ENCODE measurements at places on chromosomes 11 and 22. TPM values are rescaled to one million over a fixed set of nuclear protein-coding genes. Genes with fewer than 3 reads are reported as not detected.

DNA sequence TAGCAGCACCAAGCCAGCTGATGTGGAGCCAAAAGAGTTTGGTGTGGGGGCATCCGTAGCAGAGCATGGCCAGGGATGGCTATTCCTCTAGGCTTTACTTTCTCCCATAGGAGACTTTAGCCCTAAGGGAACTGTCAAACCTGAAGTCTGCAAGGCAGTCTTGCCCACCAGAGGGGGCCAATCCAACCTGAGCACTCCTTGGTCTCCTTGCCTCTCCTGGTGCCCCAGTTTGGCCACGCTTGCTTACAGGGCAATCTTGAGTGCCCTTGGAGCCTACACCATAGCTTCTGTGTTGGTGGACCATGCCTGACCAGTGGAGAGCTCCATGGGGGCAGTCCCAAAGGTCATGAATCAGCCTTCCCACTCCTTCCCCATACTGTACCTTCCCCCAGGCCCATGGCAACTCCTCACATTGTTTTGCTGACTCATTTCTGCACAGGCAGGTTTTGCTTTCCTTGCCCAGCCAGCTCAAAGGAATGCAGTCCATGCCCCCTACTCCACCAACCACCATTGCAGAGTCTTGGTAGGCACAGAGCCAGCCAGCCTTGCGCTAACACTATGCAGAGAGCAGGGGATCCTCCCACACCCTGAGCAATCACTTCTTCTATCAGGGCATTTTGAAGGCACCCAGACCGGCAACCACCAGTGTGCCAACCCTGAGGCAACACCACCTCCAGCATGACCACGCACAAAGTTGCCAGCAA, 1421.2 kb upstream of the RAG2 start:
- H3K4me3 ChIP-seq, result no peak overlapping the region
- no peaks in the 10 kb centered on the region for H3K36me3 ChIP-seq
- no peak for DNase-seq
- H3K27ac ChIP-seq, result no peak overlapping the region
- no peaks in the 10 kb centered on the region for H3K4me1 ChIP-seq
- no peaks in the 10 kb centered on the region for H3K27me3 ChIP-seq

DNA sequence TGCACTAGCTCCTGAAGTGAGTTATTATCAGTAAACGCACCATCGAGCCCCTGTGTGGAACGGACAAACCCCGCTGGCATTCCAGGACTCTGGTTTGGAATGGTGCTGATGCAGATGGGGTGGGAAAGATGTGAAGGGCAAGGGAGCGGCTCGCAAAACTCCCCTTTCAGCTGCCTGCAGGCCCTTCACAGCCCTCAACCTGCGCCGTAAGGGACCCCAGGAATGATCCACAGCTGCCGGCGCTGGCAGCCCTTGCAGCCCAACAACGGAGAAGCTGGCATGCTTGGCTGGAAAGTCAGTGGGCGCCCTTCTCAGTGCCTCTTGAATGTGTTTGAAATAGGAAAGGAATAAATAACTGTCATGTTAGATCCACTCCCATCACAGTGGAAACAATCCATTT, 1445.5 kb downstream of the BRD1 start:
- H3K36me3 ChIP-seq, result no peaks in the 10 kb centered on the region
- no peak for DNase-seq
- H3K27me3 ChIP-seq, result no peaks in the 10 kb centered on the region
- no peaks in the 10 kb centered on the region for H3K4me1 ChIP-seq

- no peaks in the 10 kb centered on the region for H3K4me1 ChIP-seq
- H3K27ac ChIP-seq, result no peak overlapping the region
- DNase-seq, result no peak
- H3K27me3 ChIP-seq, result no peaks in the 10 kb centered on the region
- no peak overlapping the region for H3K4me3 ChIP-seq
Measured at GRCh38 chr11:60208146-60208895, 25.4 kb upstream of the MS4A6A start.

DNA sequence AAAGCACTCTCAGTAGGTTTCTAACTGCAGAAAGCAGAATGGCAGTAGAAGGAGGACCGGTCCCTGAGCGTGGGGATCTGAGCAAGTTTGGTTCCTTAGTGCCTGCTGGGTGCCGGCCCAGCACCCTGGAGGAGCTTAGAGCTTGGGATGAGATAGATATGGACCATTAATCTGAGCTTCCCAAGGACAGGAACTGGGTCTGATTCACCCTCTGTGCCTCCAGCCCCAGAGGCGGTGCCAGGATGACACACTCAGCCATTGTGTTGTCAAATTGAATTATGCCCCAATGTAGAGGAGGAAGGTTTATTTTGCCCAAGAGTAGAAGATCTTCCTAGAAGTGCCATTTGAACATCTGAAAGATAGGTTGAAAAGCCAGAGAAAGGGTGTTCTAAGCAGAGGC, 4.3 kb downstream of the ZC3H7B start:
- peak overlapping the region; percentile 75 for H3K27ac ChIP-seq
- peaks cover 40% of the 10 kb centered on the region for H3K36me3 ChIP-seq
- DNase-seq, result peak; percentile 87
- no peaks in the 10 kb centered on the region for H3K27me3 ChIP-seq
- H3K4me1 ChIP-seq, result peaks cover 53% of the 10 kb centered on the region

- no peak overlapping the region for H3K4me3 ChIP-seq
- peak; percentile 49 for DNase-seq
- H3K4me1 ChIP-seq, result peaks cover 36% of the 10 kb centered on the region
- no peaks in the 10 kb centered on the region for H3K36me3 ChIP-seq
- H3K27me3 ChIP-seq, result peaks cover 4% of the 10 kb centered on the region
Measured at GRCh38 chr11:125070699-125071254, 7.7 kb downstream of the SLC37A2 start.

- H3K4me1 ChIP-seq, result peaks cover 28% of the 10 kb centered on the region
- no peak overlapping the region for H3K4me3 ChIP-seq
- peaks cover 5% of the 10 kb centered on the region for H3K36me3 ChIP-seq
- peak; percentile 3 for DNase-seq
Measured at GRCh38 chr22:31532060-31532459, 35.7 kb downstream of the SFI1 start.

DNA sequence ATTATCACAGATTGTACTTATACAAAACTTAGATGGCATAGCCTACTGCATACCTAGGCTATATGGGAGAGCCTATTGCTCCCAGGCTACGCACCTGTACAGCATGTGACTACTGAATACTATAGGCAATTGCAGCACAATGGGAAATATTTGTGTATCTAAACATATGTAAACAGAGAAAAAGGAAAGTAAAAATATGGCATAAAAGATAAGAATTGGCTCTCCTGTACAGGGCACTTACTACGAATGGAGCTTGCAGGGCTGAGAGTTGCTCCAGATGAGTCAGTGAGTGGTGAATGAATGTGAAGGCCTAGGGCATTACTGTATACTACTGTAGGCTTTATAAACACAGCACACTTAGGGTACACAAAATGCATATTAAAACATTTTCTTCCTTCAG, 13.2 kb downstream of the APOL6 start:
- peaks cover 26% of the 10 kb centered on the region for H3K4me1 ChIP-seq
- peaks cover 32% of the 10 kb centered on the region for H3K36me3 ChIP-seq
- no peaks in the 10 kb centered on the region for H3K27me3 ChIP-seq
- no peak overlapping the region for H3K27ac ChIP-seq
- peak; percentile 66 for DNase-seq
- H3K4me3 ChIP-seq, result no peak overlapping the region

DNA sequence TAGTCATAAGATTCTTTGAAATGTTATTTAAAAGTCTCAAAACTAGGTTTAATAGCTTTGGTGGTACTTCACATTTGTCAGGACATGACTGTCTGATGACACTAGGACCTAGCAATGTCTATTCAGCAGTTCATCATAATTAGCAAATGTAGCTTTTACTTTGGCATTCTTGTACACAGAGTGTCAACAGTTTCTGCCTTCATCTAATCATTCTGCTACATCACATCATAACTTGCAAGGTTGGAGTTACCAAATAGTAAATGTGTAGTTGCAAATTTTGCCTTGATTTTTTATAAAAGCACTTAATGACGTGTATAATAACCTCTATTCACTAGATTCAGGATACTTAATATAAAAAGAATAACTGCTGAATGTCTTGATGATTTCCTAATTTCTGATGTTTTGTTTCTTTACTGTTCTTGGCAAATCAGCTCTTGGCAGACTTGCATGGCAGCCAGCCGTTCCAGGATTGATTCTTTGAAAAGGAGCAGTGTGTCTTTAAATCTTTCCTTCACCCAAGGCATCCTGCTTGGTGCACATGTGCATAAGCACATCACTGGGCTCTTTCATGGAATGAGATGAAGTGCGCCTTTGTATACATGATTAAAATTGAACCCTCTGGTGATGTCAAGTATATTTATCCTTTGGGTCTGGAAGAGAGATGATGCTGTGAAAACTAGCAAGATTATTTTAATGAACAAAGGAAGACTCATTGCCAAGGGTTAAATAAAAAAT, 12.2 kb downstream of the FBXO7 start:
- no peak overlapping the region for H3K4me3 ChIP-seq
- no peak for DNase-seq
- no peak overlapping the region for H3K27ac ChIP-seq
- H3K4me1 ChIP-seq, result peaks cover 15% of the 10 kb centered on the region

DNA sequence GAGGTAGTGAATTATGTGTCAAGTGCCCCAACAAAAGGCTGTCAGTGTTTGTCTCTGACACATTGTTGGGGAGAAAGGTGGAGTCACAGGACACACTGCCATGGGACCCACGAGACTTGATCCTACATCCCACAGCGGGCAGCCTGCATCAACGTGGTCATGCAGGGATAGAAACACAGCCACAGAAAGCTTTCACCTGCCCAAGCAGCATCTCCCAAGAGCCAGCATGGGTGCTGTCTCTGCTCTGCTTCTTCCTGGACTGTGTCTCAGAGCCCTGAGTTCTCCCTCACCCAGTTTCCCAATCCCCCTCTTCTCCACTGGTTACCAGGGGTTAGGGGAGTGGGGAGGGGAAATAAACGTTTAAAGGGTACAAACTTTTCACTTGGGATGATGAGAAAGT, 97.2 kb downstream of the VPREB1 start:
- H3K4me1 ChIP-seq, result no peaks in the 10 kb centered on the region
- no peak overlapping the region for H3K4me3 ChIP-seq
- no peak for DNase-seq
- no peak overlapping the region for H3K27ac ChIP-seq
- peaks cover 14% of the 10 kb centered on the region for H3K27me3 ChIP-seq

GRCh38 chr22:27654546-27655445, 146.8 kb downstream of the MN1 start:
- no peak overlapping the region for H3K27ac ChIP-seq
- H3K27me3 ChIP-seq, result peaks cover 41% of the 10 kb centered on the region
- no peaks in the 10 kb centered on the region for H3K4me1 ChIP-seq

GRCh38 chr11:65892661-65893317, 2.3 kb downstream of the CCDC85B start:
- H3K27ac ChIP-seq, result peak overlapping the region; percentile 99
- DNase-seq, result no peak
- peak overlapping the region; percentile 97 for H3K4me3 ChIP-seq
- peaks cover 95% of the 10 kb centered on the region for H3K27me3 ChIP-seq
- peaks cover 54% of the 10 kb centered on the region for H3K36me3 ChIP-seq
- peaks cover 76% of the 10 kb centered on the region for H3K4me1 ChIP-seq

DNA sequence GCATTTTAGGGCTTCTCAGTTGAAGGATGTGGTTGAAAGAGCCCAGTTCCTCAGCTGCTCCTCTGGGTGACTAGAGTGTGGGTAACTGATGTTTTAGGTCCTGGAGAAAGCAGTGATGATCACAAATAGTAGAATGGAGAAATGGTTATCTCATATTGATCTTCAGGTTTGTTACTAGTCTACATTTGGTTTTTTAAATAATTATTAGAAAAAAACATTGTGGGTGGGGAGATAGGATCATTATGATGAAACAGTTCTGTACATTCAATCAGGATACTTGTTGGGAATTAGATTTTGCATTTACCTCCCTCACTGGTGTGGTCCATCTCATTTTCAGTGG, 24.9 kb downstream of the SREBF2 start:
- no peaks in the 10 kb centered on the region for H3K36me3 ChIP-seq
- peak overlapping the region; percentile 58 for H3K27ac ChIP-seq

DNA sequence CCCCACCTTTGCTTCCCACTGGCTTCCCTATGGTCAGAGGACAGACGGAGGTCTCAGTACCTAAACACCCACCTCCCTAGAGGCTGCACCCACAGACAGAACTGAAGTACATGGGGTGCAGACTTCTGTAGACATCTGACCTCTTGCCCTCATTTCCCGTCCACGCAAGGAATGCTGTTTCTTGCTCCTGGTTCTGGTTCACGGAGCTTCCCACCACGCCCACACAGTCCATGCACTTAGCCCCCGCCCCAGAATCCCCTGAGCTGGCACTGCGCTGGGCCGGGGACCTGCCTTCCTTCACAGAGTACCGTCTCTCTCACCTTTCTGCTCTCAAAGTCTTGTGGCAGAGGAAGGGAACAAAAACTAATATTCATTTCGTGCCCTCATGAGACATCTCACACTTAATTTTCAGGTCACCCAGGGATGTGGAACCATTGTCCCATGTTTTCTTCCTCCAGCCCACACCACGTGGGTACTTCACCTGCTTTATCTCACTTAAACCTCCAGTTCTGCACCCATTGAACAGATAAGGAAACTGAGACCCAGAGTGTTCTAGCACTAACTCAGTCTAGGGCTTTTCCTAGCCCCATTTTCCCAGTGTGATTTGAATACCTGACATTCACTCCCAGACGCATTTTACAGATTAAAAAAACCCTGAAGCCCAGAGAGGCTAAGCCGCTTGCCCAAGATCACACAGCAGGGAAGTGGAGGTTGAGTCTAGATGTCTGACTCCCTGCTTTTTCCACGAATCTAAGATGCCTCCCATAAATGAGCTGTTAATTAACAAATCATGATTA, 5.7 kb downstream of the TMPRSS6 start:
- no peaks in the 10 kb centered on the region for H3K4me1 ChIP-seq
- DNase-seq, result no peak
- H3K4me3 ChIP-seq, result no peak overlapping the region
- H3K27ac ChIP-seq, result no peak overlapping the region
- no peaks in the 10 kb centered on the region for H3K36me3 ChIP-seq
- peaks cover 58% of the 10 kb centered on the region for H3K27me3 ChIP-seq

DNA sequence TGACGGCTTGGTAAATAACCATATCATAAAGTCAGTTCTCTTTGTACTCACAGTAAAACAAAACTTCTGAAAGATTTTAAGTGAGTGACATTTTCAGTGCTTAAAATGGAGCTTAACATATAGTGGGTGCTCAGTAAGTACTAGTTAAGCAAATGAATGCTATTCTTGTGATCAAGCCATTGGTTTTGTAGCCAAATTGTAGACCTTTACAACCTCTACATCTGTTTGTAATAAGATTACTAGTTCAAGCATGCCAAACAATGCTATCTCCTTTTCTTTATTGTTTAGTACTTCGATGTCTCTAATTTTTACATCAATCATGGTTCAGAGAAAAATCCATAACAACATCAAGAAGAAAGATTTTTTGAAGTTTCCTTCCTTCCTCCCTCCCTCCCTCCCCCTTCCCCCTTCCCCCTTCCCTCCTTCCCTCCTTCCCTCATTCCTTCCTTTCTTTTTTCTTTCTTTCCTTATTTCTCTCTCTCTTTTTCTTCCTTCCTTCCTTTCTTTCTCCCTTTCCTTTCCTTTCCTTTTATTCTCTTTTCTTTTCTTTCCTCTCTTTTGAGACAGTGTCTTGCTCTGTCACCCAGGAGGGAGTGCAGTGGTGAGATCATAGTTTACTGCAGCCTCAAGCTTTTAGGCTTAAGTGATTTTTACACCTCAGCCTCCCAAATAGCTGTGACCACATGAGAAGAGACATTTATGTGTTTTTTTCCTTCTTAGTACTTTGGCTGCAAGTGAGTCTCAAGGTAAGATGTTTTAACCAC, 5.7 kb upstream of the OR51B4 start:
- H3K4me1 ChIP-seq, result peaks cover 20% of the 10 kb centered on the region
- H3K27me3 ChIP-seq, result no peaks in the 10 kb centered on the region
- no peak overlapping the region for H3K4me3 ChIP-seq
- no peaks in the 10 kb centered on the region for H3K36me3 ChIP-seq
- H3K27ac ChIP-seq, result no peak overlapping the region

Gene RASGRP2
- total RNA-seq, result not detected

Gene CYB5R2
- total RNA-seq, result 12.3 TPM

Gene TTC36
- 0.58 TPM for total RNA-seq

Gene CALCA
- not detected for total RNA-seq

Gene CASP5
- total RNA-seq, result not detected

Gene MPPED1
- not detected for total RNA-seq

Gene CENPM
- total RNA-seq, result 26.5 TPM

Measured in HFFc6 (cell line).